ENCODE measurements at places on chromosomes 2 and 18.

DNA sequence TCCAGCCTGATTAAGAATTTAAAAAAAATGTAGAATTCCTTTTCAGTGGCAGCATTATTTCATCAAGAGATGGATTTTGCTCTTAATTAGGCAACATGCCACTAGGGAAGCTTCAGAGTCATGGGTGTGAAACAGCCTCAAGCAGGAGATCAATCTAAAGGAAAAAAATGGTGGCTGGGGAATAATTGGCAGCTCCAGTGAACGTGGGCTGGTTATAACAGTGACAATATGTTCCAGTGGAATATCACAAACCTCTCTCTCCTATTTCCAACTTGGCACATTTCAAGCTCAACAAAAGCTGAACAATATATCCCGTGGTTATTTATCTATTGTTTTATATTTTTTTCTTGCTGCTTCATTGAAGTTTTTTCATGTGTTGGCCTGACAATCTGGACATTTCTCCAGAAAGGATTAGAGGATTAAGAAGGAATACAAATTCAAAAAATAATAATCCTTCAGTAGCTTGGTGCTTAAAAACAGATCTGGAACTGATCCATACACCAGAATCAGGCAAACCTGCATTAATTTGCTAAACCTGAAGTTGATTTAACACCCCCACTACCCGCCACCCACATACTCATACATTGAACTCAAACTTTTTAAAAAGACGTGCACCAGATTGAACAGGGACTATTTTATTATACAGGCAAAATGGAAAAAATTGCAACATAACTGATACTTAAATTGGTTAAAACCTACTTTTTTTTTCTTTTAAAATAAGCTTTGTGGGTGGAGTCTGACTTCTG, 255.9 kb upstream of the SPRED2 start:
- no peak for DNase-seq

GRCh38 chr2:128787616-128788015, 468.9 kb upstream of the HS6ST1 start:
- no peak for DNase-seq

- no peak for DNase-seq
Observed at GRCh38 chr2:132909427-132909826, 239.4 kb upstream of the LYPD1 start.

DNA sequence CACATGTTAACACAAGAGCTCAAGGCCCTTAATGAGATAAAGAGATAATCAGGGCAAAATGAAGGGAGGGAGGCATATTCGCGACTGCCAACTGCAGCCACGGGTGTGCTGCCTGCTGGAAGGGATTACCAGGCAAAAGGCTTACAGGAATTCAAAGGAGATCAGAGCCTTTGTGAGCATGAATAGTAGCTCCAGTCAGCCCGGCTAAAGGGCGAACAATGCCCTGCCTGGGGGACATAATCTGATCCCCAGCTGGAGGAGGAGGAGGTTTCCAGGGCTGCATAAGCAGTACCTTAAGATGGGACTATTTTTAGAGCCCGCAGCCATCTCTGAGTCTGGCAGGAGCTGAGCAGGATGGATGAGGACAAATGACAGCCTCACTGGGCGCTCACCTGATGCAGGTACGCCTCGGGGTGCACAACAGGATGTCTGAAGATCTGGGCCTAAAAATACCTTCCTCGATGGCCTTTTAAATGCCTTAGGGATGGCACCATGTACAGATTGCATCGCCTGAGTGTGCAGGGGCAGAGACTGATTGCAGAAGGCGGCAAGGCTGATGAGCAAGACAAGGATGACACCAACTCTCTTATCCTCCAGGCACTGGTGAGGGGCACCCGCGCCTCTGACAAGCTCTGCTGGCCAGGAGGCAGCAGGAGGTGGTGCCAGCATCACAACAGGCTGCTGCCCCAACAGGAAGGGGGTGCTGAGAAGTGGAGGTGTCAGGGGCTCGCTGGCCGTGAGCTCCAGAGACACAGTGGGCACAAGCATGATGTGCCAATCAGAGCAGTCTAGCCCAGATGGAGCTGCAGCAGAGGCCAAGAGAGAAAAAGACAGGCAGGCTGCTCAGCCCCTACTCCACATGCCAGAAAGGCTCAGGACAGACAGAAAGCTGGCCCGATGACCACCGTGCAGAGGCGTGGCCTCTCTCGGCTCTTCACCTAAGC, 111.4 kb downstream of the EIPR1 start:
- DNase-seq = no peak

DNA sequence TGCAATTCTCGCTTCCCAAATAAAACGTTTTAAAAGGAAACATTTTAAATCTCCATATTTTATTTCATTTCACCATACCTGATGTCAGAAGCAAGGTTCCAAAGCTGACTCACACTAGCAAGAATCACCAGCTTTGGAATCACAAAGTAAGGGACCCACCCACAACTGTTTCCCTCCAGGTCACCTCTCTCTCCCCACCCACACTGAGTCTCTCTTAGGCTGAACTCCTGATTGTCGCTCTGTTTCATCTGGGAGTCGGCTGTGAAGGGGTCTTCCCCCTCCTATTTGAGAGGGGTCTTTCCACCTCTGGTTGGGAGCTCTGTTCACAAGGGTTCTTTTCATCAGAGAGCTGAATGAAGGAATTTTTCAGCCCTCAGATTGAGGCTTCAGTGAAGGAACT, 128.1 kb downstream of the L3MBTL4 start:
- DNase-seq = no peak

DNA sequence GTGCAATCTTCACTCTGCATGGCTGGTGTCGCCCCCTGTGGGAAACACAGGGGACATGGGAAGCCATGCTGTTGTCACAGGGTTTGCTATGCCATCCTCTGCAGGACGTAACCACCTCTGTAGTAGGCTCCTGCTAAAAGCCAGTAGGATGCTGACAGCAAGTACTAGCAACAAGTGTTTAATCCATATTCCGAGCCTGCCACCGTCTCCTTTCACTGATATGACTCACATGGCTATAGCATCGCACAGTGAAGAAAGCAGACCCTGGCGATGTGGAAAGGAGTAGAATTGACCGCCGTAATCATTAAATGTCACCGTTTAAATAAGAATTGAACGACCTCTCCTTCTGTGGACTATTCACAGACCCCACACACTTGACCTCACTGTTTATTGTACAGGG, 57.8 kb downstream of the CD8B2 start:
- no peak for DNase-seq

GRCh38 chr2:241617431-241618154, 19.4 kb downstream of the THAP4 start:
- DNase-seq = no peak

GRCh38 chr2:95068256-95068655, 42.7 kb downstream of the MAL start:
- no peak for DNase-seq

DNA sequence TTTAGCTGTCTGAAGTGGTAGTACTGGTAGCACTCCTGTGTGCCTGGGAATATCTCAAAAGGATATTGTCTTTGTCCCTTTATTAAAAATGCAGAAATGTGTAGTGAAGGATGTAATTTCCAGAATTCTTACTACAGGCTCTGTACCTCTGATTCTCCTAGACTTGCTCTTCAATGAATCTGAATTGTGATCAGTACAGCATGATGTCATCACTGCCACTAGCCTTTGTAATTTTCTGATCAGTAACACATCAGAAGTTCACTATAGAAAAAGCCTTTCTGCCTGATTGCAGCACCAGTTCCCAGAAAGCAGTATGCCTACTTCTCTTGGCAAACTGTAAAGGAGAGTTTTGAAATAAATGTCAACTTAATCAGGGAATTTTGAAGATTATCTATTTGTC, 29.2 kb upstream of the OTOF start:
- DNase-seq = no peak

DNA sequence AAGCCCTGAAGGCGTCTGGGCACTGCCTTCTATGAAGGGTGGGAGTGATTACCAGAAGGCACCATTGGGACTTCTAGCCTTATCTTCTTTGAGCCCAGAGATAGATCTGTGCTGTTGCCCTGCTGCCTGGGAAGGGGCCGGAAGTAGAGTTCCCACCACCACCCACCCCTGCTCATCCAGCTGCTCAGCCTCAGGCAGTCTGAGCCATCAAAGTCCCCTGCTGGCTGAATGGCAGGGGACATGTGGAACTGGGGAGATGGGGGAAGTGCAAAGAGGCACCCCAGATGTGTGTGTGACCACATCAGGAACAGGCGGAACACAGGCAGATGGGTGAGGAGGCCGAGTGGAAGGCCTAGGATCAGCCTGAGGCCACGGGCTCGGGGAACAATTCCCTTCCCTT, 3.3 kb upstream of the WNT10A start:
- DNase-seq = no peak

DNA sequence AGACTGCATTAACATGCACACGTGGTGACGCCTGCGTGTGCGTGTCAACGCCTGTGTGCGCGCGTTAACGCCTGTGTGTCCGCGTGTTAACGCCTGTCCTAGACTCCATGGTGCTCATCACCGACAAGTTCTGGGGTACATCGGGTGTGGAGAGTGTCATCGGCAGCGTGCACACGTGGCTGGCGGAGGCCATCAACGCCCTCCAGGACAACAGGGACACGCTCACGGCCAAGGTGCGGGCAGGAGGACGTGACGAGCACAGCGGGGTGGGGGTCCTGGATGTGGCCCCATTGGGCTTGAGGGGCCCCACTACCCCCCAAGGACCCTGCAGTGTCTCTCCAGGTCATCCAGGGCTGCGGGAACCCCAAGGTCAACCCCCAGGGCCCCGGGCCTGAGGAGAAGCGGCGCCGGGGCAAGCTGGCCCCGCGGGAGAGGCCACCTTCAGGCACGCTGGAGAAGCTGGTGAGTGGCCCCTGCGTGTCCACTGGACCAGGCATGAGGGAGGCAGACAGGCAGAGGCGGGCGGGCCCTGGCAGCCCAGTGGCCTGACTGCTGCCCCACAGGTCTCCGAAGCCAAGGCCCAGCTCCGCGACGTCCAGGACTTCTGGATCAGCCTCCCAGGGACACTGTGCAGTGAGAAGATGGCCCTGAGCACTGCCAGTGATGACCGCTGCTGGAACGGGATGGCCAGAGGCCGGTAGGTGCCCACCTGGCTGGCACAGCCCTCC, 29.2 kb downstream of the GPC1 start:
- no peak for DNase-seq

DNA sequence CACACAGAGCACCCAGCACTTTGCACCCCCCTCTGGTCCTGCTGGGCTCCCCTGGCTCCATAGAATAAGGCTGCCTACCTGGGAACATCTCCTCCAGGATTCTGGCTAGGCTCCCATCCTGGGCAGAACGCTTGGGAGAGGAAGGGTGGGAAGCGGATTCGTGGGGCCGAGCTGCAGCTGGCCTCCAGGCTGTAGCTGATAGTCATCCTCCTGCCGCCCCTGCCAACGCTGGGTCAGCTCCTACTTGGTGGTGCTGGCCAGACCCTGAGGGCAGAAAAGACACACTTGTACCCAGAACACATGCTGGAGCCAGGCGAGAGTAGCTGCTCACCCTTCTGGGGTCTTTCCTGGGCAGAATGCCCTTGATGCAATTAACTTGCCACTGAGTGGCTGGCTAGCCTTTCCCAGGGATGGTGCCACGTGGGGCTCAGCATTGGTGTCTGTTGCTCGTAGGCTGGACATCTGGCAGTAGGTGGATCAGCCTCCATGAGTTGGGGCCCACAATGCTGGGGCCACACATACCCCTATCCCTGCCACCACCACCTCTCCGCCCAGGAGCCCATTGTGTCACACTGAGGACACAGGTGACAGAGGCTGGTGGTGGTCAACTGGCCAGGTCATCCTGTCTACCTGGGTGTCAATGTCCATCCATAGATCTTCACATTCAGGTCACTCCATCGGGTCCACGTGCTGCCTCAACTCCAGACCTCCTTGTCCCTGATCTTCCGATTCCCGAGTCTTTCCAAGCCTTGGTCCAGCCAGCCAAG, 112.8 kb downstream of the NDUFA10 start:
- no peak for DNase-seq

DNA sequence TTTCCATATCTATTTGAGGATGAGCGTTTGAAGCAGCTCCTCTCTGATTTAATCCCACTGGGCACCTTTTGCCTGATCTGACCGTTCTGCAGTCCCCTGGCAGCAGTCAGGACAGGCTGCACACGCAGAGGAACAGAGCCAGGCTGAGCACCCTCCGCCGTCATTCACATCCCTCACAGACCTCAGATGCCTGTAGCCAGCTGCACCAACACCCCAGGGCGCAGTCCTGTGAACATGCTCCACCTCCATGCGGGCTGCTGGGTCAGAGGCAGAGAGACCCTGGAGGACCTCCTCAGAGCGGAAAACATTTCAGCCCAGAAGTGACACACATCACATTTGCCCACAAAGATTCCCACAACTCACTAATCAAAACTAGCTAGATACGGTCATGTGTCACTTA, 146.1 kb downstream of the SEPTIN10 start:
- DNase-seq = no peak

- no peak for DNase-seq
Observed at GRCh38 chr2:10083692-10084211, 3.5 kb upstream of the CYS1 start.

GRCh38 chr2:190528521-190529001, 6.0 kb downstream of the NEMP2 start:
- peak; percentile 68 for DNase-seq

DNA sequence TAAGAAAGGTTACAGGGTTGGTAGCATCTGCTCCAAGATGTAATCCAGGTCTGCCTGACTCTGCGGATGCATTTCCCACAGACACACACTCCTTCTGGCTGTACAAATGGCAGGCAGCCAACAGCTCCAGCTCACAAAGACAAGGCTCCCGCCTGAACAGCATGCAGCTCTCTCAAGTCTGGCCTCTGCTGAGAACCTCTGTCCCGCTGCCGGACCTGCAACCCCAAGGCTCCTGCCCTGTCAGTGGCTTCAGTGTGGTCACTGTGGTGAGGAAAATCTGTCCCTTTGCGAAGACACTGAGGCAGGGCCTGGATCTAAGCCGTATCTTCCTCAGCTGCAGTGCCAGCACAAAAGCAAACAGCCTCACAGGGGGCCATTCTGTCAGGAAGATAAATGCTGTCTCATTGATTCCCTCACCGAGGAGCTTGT, 469.3 kb upstream of the MEX3C start:
- DNase-seq = no peak

- no peak for DNase-seq
Observed at GRCh38 chr2:28484835-28485234, 11.0 kb upstream of the PLB1 start.

- no peak for DNase-seq
Observed at GRCh38 chr2:110770404-110770958, 38.1 kb downstream of the ACOXL start.

DNA sequence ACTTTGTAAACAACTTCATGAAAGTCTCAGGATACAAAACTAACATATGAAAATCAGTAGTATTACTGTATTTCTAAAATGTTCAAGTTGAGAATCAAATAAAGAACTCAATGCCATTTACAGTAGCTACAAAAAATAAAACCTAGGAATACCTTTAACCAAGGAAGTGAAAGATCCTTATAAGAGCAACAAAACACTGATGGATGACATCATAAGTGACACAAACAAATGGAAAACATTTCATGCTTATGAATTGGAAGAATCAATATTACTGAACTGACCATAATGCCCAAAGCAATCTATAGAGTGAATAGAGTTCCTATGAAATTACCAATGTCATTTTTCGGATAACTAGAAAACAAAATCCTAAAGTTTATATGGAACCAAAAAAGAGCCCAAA, 1038.1 kb downstream of the SUCLG1 start:
- DNase-seq = no peak
